ENCODE measurements at places on chromosomes 12 and 14.

GRCh38 chr14:69153152-69153872 lies 393 bp upstream of the DCAF5 start:
- no peak for DNase-seq

- no peak for DNase-seq
Measured at GRCh38 chr14:65780566-65780965, 368.0 kb downstream of the FUT8 start.

DNA sequence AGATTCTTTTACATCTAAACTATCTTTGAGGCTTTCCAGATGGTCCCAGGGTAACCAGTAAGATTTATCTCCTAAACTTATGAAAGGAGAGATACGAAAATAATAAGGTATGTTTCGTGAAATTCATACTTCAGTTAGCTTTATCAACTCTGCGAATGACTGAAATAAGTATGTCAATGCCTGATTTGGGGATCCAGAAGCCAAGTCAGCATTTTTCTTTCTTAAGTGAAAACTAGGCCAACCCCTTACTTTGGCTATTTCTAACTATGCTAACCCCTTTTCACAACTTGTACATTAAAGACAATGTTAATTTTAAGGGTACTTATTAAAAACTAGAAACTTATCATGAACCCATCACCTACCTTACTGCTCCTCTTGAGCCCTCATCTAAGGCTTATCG lies 26.9 kb upstream of the NID2 start:
- DNase-seq = no peak

GRCh38 chr14:25046301-25046943 lies 3.5 kb downstream of the STXBP6 start:
- no peak for DNase-seq

DNA sequence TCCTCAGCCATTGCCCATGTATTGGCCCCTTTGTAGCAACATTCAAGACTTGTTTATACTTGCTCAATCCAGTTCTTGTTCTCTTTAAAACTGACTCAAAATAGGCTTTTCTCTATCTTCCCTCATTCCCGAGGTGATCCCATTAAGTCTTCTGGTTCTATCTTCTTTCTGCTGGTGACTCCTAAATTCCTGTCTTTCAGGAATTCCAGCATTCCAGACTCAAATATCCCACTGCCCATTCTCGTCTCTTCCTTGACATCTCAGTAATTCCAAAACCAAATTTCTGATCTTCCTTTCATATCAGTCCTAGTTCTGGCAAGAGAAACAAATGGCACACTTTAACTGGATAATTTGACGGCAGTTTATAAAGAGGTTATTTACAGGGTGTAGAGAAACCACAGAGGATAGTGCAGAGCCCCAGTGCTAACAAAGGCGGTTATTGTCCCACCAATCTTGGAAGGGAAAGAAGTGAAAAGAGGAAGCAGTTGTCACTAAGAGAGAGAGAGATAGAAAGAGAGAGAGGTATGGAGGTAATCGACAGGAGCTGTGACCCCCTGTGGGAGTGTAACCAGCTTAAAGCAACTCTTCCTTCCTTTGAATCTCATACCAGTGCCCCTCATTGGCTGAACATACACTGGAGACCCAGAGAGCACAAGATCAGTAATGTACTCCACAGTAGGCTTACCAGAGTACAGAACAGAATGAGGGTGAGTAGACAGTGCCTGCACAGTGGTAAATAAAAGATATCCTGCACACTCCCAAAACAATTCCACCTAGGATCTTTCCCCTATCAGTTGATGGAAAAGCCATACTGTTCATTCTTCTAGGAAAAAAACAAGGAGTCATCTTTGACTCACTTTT lies 177.6 kb upstream of the LMNTD1 start:
- no peak for DNase-seq

Measured in activated CD4-positive, CD25-positive, alpha-beta regulatory T cell (primary cell).